DMS153 (cell line): ENCODE measurements at places on chromosomes 11 and 22.

DNA sequence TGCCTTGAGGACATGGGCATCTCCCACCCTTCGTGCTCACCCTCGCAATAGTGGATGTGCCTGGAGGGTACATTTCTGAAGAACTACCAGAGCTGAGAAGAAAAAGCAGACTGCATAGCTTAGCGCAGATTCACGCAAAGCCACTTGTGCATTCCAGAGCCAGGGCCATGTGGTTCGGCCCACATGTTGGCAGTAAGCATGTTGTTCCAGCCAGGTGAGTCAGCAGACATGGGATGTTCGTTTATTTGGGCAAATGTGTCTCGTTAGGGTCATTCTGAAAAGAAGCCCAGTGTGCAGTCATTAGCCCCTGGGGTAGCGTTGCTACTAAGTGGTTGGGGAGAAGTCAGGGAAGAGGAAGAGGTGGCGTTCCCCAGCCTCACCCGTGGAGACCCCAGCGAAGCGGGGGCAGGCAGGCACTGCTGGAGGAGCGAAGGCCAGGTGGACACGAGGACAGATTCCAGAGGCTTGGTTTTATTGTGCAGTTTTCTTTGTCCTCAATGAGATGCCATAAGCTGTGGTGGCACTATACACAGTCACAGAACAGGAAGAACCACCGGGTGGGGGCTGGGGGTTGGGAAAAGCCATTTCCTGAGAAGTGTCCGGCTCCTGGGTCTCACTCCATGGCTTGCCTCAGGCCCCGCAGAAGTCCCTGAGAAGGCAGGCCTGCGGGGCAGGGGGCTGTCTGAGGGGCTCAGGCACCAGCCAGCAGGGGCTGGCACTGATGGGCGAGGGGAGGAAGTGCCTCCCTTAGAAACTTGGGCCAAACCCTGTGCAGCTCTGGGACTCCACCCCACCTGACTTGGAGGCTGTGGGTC, 5.0 kb downstream of the THY1 start:
- no peak for DNase-seq

- DNase-seq, result no peak
Observed at GRCh38 chr22:25623310-25623734, 58.8 kb downstream of the GRK3 start.

DNA sequence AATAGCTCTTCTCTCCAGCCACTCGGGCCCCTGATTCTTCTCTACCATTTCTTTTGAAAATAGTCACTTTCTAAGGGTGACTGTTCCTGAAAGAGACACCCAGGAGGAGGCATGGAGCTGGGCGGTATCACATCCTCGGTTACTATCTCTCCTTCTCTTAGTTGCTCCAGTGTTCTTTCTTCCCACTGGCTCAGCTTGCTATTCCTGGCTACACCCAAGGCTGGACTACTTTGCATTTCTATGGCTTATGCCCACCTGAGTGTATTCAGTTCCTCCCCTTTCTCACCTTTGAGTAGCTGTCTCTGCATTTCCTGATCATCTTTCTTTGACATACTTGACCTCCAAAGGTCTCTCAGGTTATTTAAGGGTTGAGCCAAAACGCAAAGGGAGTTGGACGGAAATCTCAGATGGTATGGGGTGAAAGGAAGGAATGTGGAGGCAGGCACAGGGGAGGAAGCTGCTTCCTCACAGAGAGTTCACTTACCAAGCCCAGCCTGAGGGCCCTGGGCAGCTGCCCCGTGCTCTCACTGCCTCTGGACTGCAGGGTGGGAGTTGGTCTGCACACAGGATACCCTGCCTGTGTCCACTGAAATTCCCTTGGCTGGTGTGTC, 155.7 kb downstream of the SNX19 start:
- DNase-seq, result no peak

- no peak for DNase-seq
Observed at GRCh38 chr11:6194065-6194581, 4.9 kb upstream of the OR52W1 start.

DNA sequence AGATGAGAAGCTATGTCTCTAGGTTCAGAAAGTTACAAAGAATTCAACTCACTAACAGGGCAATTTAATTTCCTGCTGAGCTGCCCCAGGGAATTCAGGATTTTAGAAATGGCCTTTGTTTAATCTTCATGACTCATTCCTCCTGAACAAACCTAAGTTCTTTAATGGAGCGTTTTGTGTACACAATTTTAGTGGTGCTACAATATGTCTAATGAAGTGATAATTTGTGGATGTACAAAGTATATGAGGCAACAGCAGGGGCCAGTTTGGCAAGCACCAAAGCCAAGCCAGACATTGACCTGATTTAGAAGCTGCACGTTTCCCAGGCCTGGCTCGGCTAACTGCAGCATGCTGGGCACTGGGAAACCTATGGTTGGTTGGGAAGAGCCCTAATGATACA, 34.4 kb upstream of the HEPHL1 start:
- peak; percentile 91 for DNase-seq

DNA sequence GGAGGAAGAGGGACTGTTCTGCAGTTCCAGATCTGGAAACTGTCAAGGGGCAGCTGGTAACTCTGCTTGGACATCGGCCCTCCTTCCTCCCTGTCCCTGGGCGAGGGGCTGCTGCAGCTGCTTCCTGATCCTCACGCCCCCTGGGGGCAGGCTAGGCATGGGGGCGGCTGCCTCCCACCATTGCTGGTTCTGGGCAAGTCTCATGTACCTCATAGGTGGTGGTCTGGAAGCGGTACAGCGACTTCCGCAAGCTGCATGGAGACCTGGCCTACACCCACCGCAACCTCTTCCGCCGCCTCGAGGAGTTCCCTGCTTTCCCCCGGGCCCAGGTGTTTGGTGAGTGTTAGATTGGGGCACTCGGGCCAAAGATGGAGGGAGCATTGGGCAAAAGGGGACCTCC, 5.0 kb downstream of the SNX15 start:
- no peak for DNase-seq

DNA sequence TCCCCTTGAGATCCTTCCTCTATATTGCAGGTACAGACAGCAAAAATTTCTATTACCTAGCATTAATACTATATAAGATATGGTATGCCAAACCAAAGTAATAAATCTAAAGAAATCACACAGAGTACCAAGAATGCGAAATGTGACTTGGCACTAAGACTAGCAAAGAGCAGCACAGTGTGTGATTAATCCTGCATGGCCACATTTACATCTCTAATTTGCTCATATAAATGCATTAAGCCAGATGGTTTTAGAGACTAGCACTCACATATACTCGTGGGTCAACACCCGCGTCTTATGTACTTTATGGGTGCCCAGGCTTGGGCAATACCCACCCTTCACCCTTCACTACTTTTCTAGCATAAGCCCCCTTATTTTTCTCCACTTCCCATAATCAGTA, 213.2 kb downstream of the TTC28 start:
- DNase-seq, result no peak

GRCh38 chr11:12216671-12217374, 106.4 kb downstream of the MICAL2 start:
- no peak for DNase-seq

DNA sequence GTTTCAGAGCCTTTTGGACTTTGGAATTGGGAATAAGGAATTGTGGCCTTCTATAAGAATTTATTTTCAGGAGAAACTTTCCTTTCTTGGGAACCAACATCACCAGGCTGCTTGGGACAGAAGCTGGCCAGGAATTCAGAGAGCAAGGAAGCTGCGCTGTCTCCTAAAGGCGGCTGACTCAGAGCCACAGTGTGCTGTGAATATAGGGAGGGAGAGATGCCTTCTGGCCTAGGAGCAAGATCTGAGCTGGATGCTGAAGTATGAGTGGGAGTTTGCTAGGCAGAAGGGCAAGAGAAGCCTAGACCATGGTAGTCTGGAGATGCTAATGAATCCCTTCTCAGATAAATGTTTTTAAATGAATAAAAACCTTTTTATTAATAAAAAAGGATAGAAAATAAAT, 213.7 kb upstream of the TBCEL start:
- no peak for DNase-seq

DNA sequence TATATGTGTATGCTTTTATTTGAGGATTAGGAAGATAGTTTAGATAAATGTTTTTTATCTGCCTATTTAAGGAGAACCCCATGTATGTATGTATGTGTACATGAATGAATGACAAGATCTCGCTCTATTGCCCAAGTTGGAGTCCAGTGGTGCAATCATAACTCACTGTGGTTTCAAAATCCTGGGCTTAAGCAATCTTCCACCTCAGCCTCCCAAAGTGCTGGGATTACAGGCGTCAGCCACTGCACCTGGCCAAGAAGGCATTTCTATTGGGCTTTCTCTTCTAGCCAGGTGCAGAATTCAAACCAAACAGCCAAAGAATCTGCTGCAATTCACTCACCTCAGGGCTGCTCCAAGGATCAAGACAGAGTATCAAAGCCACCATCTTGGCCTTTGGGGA, 25.5 kb upstream of the DGKZ start:
- DNase-seq, result no peak

GRCh38 chr11:115153731-115154354, 350.4 kb downstream of the CADM1 start:
- DNase-seq, result no peak
